ENCODE measurements at places on chromosomes 13 and 19.

GRCh38 chr19:6270076-6270745 is 9.6 kb downstream of the MLLT1 start:
- no peak for DNase-seq

DNA sequence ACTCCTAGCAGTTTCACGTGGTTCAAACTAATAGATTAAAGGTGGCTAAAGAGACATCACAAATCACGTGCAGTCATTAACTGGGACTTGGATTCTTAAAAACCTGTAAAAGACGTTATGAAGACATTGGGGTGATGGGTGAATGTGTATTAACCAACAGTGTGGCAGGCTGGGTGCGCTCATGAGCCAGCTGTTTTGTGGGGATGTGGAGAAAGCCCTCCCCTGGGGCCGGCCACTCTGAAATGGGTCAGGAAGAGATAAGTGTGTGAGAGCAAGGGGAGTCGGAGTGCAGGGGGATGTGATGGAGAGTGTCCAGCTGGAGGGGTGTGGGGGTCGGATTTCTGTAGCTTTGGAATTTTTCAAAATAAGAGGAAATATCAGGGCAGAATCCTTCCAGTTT is 10.4 kb downstream of the UPF1 start:
- DNase-seq: no peak

- DNase-seq: peak; percentile 92
These were observed 10.6 kb upstream of the ZNF460 start for GRCh38 chr19:57269515-57270250.

GRCh38 chr13:40402931-40403431 is 263.5 kb downstream of the FOXO1 start:
- peak; percentile 70 for DNase-seq

DNA sequence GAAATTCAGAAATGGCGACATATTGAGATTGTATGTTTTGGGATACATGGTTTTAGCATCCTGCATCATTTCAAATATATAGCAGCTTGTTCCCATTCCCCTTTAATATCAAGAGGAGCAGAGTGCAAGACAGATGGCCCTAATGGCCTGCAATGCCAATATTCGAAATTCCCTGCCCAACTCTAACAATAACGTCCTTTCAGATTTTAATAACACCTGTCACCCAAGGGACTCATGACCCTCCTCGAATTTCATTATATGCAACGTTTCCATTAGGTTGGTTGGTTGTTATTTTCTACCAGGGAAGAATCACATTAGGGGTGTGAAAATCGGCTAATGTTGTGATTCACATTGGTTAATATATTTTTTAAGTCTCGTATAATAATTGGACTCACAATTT is 170.0 kb downstream of the TNFSF13B start:
- no peak for DNase-seq

DNA sequence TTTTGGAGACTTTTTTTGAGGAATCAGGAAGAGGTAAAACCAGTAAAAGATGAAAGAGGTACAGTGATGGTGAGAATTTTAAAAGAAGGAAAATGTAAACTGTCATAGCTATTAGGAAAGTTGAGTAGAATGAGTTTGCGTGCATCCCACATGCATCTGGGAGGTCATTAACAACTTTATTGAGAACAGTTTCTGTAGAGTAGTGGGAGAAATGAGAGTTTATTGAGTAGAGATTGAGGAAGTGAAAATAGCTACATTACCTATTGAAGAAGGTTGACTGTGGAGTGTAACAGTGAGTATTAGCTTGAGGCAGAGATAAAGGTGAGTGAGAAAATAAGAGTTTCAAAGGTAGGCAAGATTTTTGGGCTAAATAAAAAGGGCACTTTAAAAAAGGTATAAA is 38.7 kb downstream of the BRCA2 start:
- no peak for DNase-seq

GRCh38 chr13:99085139-99085807 is 107.4 kb upstream of the DOCK9 start:
- DNase-seq: no peak

DNA sequence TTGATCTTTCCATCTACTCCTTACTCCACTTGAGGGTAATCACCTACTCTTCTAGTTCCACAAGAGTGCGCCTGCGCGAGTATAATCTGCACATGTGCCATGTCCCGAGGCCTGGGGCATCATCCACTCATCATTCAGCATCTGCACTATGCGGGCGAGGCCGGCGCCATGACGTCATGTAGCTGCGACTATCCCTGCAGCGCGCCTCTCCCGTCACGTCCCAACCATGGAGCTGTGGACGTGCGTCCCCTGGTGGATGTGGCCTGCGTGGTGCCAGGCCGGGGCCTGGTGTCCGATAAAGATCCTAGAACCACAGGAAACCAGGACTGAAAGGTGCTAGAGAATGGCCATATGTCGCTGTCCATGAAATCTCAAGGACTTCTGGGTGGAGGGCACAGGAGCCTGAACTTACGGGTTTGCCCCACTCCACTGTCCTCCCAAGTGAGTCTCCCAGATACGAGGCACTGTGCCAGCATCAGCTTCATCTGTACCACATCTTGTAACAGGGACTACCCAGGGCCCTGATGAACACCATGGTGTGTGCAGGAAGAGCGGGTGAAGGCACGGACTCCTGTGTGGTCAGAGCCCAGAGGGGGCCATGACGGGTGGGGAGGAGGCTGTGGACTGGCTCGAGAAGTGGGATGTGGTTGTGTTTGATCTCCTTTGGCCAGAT is 2.7 kb upstream of the KLK2 start:
- DNase-seq: peak; percentile 3

- no peak for DNase-seq
These were observed 687 bp downstream of the MATK start for GRCh38 chr19:3785451-3785937.

- peak; percentile 93 for DNase-seq
These were observed 2.0 kb downstream of the COQ8B start for GRCh38 chr19:40714441-40715299.

DNA sequence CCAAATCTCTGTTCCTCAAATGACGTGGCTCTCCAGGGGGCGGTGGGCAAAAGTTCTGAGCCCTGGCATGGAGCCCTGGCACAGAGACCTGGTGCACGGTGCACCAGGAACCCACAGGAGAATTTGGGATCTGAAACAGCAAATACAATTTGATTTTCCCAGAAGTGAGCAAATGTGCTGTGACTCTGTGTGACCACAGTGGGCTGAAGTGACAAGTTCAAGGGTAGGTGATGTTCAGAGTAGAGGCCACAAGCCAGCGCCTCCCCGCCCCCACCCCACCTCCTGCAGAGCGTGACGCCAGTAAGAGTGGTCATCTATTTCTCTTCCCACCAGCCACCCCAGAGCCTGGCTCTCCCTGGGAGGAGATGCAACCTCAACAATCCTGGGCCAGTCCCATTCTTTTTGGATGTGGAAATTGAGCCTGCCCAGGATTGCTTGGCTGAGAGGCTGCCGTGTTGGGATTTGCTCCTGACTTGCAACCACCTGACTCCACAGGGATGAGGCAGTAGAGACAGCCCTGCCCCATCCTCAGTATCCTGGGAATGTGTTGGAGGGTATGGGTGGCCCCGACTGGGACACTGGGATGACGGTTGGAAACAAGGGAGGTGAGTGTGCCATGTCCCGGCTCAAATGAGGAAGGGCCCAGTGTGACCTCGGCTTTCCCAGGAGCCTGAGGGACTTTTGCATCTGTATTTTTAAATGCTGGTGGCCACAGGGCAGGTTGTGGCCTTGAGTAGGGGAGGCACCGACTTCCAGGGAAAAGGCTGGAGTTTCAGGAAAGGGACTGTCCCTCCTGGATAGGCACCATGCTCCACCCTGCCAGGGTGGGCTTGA is 11.1 kb upstream of the BCL3 start:
- peak; percentile 62 for DNase-seq

- DNase-seq: no peak
These were observed 30.0 kb downstream of the MYH14 start for GRCh38 chr19:50233308-50233910.

GRCh38 chr19:10945264-10945663 is 15.6 kb upstream of the SMARCA4 start:
- no peak for DNase-seq

DNA sequence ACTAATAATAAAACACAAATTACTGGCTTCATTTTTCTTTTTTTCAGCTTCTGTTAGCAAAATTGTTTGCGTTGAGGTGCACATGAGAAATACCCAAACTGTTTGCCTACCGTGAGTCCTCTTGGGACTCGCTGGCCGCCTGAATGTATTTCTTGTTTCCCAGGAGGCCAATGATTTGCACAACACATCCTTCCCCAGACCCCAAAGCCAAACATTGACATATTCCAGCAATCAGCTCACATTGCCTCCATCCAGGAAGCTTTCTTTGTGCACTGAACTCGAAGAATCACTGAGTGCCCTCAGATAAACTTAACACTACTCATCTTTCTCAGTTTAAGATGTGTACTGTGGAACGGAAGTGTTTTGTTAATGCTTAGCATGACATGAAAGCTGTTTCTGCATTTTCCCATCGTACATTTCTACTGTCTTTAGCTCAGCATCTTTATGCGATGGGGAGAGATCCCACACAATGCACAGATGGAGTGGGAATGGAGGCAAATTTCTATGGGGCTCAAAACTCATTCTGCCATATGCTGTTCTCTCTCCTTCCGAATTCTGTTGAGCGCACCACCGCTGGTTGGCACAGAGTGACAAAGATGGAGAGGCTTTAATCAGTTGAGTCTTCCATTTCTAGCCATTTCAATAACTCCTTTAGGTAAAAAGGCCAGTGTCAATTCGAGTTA is 399.5 kb downstream of the RFC3 start:
- DNase-seq: no peak

GRCh38 chr13:99988529-99989275 is 7.1 kb downstream of the ZIC2 start:
- no peak for DNase-seq

GRCh38 chr13:106415442-106415841 is 120.0 kb downstream of the EFNB2 start:
- DNase-seq: no peak

GRCh38 chr19:20558011-20558410 is 7.6 kb downstream of the ZNF737 start:
- DNase-seq: no peak

GRCh38 chr19:28130066-28130511 is 1082.9 kb downstream of the UQCRFS1 start:
- no peak for DNase-seq

- DNase-seq: peak; percentile 99
These were observed 11.9 kb upstream of the FOSB start for GRCh38 chr19:45455707-45456499.

DNA sequence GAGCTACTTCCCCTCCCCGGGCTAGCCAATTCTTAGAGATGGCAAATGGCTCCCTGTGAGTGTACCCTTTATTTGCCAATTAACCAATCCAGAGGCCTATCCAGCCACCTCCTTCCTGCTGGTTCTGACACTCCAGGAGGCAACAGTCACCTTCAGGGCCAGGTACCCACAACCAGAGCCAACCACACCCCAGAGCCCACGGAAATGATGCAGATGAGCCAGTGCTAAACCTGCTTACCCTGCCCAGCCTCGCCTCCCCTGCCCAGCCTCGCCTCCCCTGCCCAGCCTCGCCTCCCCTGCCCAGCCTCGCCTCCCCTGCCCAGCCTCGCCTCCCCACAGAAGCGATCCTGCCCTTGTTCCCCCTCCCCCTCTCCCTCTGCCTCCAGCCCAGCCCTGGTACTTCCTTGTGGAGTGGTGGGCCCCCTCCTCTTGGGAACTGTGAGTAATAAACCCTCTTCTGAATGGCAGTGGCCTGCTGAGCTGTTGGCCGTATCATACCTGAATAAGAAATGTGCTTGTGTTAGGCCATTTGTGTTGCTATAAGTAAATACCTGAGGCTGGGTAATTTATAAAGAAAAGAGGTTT is 173.8 kb upstream of the RNF113B start:
- DNase-seq: no peak

DNA sequence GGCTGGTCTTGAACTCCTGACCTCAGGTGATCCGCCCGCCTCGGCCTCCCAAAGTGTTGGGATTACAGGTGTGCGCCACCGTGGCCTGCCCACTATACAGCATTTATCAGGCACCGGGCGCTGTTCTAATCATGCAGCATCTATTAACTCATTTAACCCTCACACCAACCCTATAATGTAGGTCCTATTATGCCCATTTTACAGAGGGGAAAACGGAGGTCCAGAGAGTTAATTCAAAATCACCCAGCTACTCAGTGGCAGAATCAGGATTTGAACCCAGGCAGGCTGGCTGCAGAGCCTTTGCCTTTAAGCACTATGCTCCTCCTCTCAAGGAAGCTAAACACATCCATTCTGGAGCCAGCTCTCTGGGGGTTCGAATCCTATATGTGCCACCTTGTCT is 54.3 kb downstream of the MAP4K1 start:
- DNase-seq: no peak

GRCh38 chr13:47999973-48000372 is 1.1 kb downstream of the SUCLA2 start:
- DNase-seq: no peak

GRCh38 chr19:48271531-48272151 is 1.8 kb downstream of the ZNF114 start:
- DNase-seq: peak; percentile 42

DNA sequence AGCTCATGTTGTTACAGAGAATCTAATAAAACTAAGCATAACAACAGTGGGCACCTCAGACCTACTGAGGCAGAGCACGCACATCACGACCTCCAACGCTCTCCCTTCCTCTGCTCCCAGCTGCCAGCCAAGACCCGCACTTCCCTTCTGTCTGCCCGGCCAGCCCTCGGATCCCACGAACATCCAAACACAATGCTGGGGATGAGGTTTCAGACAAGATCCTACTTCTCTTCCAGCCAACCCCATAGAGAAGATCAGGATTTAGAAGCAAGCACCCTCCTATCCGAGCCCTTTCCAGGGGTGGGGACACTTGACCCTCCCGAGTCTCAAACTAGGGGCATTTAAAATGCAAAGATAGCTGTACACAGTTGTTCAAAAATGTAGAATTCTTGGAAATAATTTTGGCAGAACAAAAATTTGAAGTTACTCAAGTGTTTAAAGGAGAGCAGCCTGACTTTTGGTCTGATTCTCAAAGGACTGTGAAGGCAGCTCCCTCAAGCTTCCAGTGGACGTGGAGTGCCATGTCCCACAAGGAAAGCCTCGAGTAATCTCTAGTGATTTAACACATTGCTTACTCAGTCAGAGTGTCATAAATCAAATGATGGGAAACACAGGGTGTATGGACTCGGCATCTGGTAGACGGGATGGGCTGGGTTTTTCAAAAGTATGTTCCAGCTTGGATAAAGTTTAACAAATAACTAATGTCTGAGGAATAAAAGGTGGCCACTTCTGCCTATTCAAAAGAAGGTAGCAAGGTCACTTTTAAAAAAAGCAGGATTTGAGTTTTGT is 32.8 kb downstream of the ANKRD10 start:
- peak; percentile 25 for DNase-seq

GRCh38 chr13:37230346-37230745 is 124.9 kb upstream of the CSNK1A1L start:
- DNase-seq: peak; percentile 31

Data from fibroblast of upper back skin (primary cell).